ENCODE measurements at places on chromosomes 3 and 15.

DNA sequence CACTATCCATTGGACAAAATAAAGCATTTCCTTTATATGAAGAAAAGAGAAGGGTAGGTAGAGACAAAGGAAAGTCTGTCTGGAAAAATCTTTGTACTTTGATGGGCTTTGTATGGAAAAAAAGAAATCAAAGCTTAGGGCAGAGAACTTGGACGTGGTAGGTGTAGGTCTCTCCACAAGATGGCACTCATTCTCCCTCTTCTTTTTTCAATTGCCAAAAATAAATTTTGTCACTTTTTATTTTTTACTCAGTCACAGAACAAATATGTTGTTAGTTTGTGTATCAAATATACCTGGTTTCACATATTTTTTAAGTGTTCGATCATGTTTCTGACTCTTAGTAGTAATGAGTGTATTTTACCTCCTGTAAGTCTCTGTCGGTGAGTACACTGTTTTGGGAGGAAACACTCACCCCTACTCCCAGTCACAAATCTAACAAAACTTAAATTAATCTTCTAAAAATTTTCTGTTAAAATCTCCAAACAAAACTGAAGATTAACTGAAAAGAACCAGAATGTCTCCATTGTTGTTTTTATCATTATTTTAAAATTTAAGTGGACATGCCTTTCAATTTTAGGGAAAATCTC lies 415.8 kb upstream of the GOLIM4 start:
- peak; percentile 7 for DNase-seq

DNA sequence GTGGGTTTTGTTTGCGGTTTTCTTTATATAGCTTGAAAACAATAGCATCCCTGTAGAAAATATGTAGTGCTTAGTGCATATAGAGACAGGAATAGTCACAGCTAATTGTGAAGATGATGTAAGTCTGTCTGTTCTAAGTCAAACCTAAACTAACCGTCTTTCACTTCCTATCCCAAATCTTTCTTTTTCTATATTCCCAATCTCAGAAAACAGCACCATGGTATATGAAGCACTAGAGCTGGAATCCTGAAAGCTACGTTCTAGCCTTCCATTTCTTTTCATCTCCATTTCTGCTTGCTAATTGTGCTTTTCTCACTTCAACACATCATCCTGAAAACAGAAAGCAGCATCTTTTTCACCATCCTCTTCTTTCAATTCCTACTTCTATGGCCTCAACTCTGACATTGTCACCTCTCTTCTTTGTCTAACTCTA lies 1235.5 kb downstream of the ROBO2 start:
- no peak for DNase-seq

- DNase-seq: no peak
Measured at GRCh38 chr3:39361252-39361927, 21.8 kb upstream of the SLC25A38 start.

DNA sequence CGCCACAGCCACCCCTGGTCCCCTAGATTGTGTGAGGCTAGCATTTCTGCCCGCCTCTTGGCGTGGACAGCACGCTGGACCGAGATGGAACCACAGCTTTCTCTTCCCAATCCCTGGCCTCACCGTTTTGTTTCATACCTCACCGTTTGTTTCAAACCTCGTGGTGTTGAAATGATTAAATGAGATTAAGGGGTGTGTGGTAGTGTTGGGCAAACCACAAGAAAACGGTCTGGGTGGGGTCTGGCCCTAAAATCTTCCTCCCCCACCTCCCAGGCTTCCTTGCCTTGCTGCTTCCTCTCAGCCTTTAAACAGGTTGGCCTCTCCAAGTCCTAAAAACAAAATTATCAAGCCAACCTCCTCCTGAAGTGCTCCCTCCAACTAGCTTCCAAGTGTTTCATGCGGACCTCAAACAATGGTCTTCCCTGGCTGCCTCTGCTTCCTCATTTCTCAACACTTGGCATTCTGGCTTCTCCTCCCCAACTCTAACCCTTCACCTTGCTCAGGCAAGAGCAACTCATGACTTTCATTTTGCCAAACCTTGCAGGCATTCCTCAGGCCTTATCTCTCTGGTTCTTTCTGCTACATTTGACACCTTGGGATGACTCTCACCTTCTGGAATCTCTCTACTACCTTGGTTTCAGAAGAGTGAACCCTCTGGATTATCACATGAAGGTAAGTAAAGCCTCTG lies 1.4 kb upstream of the ATP13A3 start:
- no peak for DNase-seq

DNA sequence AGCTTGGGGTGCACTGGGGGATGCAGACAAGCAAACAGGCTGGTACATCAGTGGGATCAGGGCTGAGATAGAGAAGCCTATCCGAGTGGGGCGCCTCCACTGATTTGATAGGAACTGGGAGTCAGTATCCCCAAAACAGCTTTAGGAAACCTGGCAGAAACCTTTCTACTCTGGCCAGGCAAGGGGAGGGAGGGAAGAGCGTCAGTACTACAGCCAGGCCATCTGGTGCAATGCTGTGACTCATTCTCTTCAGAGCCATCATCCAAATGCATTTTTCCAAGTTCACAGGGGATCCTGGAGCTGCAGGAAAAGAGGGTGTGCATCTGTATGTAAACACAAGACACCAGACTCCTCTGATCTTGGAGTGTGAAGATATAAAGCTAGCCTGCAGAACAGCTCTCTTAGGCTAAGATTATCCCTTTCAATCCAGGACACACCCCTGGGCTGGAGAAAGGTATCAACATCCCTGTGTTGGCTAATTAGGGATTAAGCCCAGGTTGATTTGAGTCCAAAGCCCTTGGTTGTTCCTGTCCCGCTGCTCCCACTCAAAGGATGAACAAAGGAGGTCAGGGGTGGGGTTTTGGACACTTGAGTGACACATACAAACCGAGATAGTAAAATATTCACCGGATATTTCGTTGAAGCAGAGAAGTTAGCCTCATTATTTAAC lies 9.3 kb downstream of the GALNT15 start:
- DNase-seq: peak; percentile 95

DNA sequence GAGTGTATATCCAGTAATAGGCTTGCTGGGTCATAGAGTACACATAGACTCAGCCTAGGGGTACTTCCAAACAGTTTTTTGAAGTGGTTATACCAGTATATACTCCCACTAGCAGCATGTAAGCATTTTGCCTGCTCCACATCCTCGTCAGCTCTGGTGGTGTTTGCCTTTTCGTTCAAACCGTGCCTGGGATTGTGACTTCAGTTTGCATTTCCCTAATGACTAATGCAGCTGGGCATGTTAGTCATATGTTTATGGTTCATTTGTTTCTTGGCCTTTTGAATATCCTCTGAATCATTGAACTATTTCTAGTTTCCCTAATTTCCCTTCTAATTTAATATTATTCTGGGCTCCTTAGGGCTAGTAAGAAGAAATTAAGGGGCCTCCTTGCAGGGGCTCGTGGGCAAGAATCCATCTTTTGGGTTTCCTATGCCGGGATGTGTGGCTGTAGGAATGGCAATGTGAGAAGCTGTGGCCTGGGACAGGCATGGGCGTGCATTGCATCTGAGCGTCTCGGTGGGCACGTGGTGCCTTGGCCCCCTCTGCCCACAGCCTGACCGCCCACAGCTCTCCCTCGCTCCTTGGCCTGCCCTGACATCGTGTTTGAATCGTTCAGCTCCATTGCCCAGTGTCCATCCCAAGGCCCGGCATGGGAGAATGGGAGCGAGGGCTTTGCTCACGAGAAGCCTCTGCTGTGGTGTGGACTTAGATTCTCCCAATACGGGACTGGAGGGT lies 26.4 kb downstream of the FAH start:
- DNase-seq: peak; percentile 93

GRCh38 chr3:37763309-37763708 lies 98.4 kb upstream of the CTDSPL start:
- DNase-seq: no peak

GRCh38 chr3:125055331-125055912 lies 375 bp downstream of the HEG1 start:
- DNase-seq: no peak

DNA sequence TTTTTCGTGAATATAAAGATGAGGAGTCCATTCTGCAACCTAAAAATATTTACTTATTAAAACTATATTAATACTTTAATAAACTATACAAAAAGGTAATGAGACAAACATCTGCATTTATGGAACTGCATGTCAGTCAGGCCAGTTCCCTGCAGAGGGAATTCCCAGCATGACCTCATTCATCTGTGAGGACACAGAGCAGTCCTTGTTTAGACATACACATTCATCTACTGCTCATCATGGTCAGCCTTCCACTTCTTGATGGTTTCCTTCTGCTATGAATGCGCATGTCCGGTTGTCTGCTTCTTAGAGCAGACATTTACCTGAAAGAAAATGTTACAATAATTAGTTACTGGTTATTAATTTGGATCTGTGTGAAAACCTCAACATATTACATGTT lies 3.3 kb upstream of the ACTR8 start:
- no peak for DNase-seq
